ENCODE measurements at places on chromosomes 11 and 22.
A peak's percentile ranks its signal among the peaks of the same experiment; 100 is the strongest.

DNA sequence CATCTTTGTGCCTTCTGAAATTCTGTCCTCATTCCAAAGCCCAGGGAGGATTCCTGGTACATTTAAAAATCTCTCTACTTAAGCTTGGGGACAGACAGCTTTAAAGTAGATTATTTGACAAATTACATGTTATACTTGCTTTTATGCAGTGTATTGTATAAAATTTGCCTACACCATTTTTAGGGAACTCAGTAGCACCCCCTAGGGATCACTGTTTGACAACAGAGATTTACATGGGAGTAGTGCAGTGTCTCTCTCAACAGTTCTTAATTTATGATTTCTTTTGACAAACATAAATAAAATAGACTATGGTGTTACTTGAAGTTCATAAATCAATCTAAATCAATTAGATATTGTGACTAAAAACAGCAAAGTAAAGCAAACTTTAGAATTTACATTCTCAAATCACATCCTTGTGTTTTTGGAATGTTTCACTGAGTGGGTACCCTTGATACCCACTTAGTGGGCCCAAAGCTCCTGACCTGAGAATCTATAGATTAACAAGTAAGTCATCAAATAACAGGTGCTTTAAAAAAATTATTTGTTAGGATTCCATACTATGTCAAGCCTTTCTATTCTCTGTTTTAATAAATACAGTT lies 428.8 kb downstream of the DYNC2H1 start:
- peak; percentile 47 for DNase-seq

DNA sequence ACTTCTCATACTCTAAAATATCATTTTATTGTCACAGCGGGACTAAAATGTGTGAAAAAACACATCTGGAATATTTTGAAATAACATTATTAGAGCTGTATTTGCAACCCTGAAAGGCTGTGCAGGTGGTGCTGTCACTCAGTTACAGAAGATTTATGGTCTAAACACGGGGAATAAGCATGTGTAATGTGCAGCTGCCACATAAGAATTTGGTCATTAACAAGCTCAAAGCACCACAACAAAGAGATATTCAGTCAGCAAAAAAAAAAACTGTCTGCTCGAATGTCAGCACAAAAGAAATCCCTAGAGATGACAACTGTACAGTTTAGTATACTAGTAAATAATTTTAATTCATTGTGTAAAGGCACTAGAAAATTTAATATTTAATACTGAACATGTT lies 31.3 kb downstream of the TMEM123 start:
- DNase-seq: peak; percentile 56

DNA sequence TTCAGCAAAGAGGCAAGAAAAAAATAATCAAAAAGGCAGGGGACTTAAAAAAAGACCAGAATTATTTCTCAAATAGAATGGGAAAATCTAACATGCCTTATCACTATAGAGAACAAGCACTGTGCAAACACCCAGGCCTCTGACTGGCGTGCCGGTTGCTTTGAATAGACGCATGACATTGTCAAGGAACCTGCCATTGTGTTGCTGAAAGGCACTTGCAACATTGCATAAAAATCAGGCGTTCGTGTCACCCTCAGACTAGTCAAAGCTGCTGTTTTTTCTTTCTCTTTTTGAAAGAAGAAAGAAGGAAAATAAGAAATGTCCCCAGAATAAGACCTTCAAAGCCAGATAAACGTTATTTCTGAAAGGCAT lies 549.3 kb upstream of the CADM1 start:
- DNase-seq: no peak

DNA sequence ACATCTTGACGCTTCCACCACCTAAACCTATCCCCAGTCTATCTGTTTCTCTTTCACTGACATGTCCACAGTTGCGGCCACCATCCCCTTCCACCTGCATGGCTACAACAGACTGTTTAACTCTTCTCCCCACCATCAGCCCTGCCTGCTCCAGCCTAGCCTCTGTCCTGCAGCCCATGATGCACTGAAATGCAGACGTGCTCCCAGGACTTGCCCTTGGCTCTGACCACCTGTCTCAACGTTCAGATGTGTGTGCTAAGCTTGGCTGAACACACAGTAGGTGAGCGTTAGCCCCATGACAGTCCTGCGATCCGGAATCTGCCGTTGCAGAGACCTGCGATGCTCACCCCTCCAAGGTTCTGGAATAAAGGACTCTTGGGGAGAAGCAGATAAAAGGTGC lies 22.7 kb downstream of the CBX7 start:
- DNase-seq: no peak

GRCh38 chr11:19889531-19889930 lies 176.9 kb downstream of the NAV2 start:
- DNase-seq: no peak

GRCh38 chr22:42169055-42169469 lies 38.5 kb upstream of the CYP2D6 start:
- no peak for DNase-seq

GRCh38 chr22:42930810-42931420 lies 73.8 kb upstream of the ARFGAP3 start:
- DNase-seq: no peak

GRCh38 chr11:129933891-129934290 lies 38.5 kb upstream of the NFRKB start:
- no peak for DNase-seq

- DNase-seq: no peak
Measured at GRCh38 chr11:93166862-93167261, 30.9 kb downstream of the SLC36A4 start.
